ENCODE measurements at places on chromosomes 11 and 22. TPM values are rescaled to one million over a fixed set of nuclear protein-coding genes. Genes with fewer than 3 reads are reported as not detected.

- no peak overlapping the region for H3K4me3 ChIP-seq
- no peak for DNase-seq
- no peaks in the 10 kb centered on the region for H3K36me3 ChIP-seq
- no peaks in the 10 kb centered on the region for H3K4me1 ChIP-seq
- peaks cover 15% of the 10 kb centered on the region for H3K27me3 ChIP-seq
These were observed 48.0 kb upstream of the SLC5A1 start for GRCh38 chr22:31995046-31995445.

- no peak overlapping the region for H3K4me3 ChIP-seq
- peaks cover 18% of the 10 kb centered on the region for H3K4me1 ChIP-seq
- DNase-seq = no peak
- peaks cover 29% of the 10 kb centered on the region for H3K36me3 ChIP-seq
These were observed 2.4 kb upstream of the CASP4 start for GRCh38 chr11:104970756-104971155.

Gene CLMP
- 0.29 TPM for total RNA-seq

Gene BLID
- total RNA-seq = not detected

DNA sequence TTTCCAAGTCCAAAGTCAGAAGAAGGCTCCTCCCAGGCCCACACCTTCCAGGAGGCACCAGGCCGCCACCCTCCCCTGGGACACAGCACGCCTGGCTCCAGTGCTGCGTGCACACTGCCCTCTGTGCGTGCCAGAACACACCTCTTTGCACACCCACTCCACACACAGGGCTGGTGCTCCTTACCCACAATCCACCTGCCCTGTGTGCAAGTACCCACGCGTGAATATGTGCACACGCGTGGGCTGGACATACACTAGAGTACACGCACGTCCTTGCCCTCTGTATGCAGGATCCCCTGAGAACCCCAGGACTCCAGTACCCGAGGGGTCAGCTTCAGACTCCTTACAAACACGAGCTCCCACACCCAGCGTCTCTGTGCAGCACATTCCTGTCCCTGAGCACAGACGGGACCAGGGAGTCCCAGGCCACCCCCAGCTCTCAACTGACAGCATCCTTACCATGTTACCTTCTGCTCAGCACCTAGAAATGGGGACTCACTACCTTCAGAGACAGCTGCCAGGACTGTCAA lies 2.8 kb downstream of the DUSP8 start:
- H3K4me3 ChIP-seq = no peak overlapping the region
- peaks cover 21% of the 10 kb centered on the region for H3K27me3 ChIP-seq
- H3K4me1 ChIP-seq = peaks cover 11% of the 10 kb centered on the region
- H3K36me3 ChIP-seq = no peaks in the 10 kb centered on the region
- no peak overlapping the region for H3K27ac ChIP-seq
